ENCODE measurements at places on chromosomes 5 and 9.

- no peak for DNase-seq
Measured at GRCh38 chr9:99713838-99714306, 107.8 kb upstream of the NR4A3 start.

GRCh38 chr5:37576552-37576951 is 197.4 kb downstream of the WDR70 start:
- no peak for DNase-seq

DNA sequence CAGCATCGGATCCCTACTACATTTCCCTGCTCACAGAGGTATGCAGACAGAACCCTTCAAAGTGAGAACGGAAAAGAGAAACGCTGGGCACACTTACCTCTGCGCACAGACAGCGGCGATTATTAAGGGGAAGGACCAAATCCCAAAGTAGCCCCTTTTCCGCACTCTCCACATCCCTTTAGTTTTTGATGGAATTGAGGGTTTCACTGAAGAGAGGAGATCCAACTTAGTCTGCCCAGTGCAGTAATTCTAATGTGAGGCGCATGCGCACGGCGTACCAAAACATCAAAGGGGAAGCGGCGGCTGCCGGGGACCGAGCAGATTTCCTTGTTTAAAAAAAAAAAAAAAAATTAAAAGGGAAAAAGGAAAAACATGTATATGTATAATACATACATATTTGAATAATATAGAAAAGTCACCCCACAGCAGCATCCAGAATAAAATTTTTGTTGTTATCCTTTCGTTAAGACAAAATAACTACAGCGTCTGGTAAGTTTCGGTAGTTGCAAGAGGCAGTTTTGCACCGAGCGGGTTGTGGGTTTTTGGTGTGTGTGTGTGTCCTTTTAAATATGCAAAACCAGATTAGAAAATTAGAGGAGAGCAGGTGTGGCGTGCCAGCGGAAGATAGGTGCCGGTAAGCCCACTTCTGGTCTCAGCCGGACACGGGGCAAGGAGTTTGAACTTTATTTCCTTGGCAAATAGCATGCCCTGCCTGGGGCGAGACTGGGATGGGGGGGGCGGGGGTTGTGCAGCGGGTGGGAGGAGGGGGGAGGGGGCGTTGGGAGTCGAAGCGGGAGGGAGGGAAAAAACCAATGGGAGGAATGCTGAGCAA is at the start of gene GABRB2:
GABRB2 (minus strand) TSS at position 256 of the 832 bp plus-strand sequence; CDS start at position 174, 82 bp downstream.
- no peak for DNase-seq

- DNase-seq = no peak
Measured at GRCh38 chr5:124713595-124713994, 32.8 kb downstream of the ZNF608 start.

DNA sequence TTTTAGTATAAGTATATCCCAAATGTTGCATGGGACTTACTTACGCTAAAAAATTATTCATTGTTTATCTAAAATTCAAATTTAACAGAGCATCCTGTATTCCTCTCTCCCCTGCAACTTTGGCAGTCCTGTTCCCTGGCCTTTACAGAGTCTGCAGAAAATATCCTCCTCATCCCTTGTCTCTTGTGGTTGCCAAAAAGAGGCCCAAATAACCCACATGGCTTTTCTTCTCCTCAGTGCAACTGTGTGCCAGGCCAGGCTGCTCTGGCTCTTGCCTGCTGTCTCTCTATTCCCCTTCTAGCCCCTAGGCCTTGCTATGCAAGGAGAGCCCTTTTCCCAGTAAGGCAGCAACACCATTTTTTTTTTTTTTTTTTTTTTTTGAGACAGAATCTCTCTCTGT is 23.0 kb downstream of the ARHGEF37 start:
- DNase-seq = no peak

DNA sequence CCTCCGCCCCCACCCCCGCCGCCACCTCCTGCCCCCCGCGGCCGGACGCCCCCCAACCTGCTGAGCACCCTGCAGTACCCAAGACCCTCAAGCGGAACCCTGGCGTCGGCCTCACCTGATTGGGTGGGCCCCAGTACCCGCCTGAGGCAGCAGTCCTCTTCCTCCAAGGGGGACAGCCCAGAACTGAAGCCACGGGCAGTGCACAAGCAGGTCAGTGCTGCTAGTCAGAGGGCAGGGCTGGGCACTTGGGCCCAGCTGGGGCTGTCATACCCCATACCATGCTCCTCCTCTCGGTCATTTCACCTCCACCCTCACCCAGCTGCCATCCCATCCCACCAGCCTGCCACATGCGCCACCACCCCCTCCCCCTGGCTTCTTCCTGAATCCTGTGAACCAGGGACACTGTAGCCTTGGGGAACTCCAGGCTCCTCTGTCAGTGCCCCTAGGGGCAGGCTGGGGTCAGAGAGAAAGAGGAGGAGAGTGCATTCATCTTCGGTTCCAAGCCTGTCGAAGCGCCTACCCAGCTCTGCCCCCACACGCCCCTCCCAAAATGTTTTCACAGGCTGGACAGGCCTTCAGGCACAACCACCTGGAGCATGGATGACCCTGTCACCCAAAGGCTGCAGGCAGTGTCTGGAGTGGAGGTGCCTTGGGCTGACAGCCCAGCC is 122.0 kb downstream of the DAB2IP start:
- DNase-seq = no peak

GRCh38 chr9:82894548-82894947 is 168.4 kb downstream of the RASEF start:
- no peak for DNase-seq

Data from lower leg skin (tissue), 4 donors.